ENCODE measurements at places on chromosomes 16 and 17.

GRCh38 chr17:29073520-29073919 is 30.6 kb downstream of the PIPOX start:
- H3K27ac ChIP-seq: no peak overlapping the region
- H3K27me3 ChIP-seq: no peaks in the 10 kb centered on the region
- no peak overlapping the region for H3K4me3 ChIP-seq
- no peaks in the 10 kb centered on the region for H3K4me1 ChIP-seq

- H3K36me3 ChIP-seq: no peaks in the 10 kb centered on the region
- H3K4me3 ChIP-seq: no peak overlapping the region
- peaks cover 2% of the 10 kb centered on the region for H3K4me1 ChIP-seq
- DNase-seq: no peak
Measured at GRCh38 chr16:69100071-69100691, 5.3 kb upstream of the HAS3 start.

- no peaks in the 10 kb centered on the region for H3K27me3 ChIP-seq
- no peaks in the 10 kb centered on the region for H3K36me3 ChIP-seq
- H3K4me1 ChIP-seq: peaks cover 13% of the 10 kb centered on the region
- DNase-seq: peak; percentile 41
- H3K4me3 ChIP-seq: peak within 1 kb of the TSS; percentile 96
Measured at GRCh38 chr17:732067-732901, at the start of gene TLCD3A. TSS of gene TLCD3A (plus strand) at chr17:732596. CDS start at chr17:732648, 52 bp downstream.

GRCh38 chr16:31269541-31269940 is 9.8 kb downstream of the ITGAM start:
- DNase-seq: no peak
- H3K36me3 ChIP-seq: no peaks in the 10 kb centered on the region
- H3K27me3 ChIP-seq: no peaks in the 10 kb centered on the region
- H3K4me1 ChIP-seq: no peaks in the 10 kb centered on the region
- no peak overlapping the region for H3K27ac ChIP-seq
- H3K4me3 ChIP-seq: no peak overlapping the region

DNA sequence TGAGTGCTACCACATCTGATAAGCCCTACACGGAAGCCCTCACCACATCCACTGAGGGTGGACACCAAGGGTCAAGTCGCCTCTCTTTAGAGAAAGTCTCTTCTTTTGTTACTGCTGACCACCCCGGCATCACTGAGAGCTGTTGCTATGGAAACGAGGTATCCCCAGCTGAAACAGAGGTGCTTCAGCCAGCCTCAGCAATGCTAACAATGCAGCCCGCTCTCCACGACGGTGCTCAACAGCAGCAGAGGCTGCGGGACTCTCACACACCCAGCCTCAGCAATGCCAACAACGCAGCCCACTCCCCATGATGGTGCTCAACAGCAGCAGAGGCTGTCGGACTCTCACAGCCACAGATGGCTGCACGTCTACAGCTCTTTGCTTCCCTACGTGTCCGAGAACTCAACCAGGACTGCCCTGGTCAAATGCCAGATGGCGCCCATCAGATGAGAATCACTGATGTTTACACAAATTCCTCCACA is 41.4 kb downstream of the VPS53 start:
- no peak overlapping the region for H3K4me3 ChIP-seq
- no peaks in the 10 kb centered on the region for H3K27me3 ChIP-seq
- no peak for DNase-seq
- H3K36me3 ChIP-seq: no peaks in the 10 kb centered on the region
- H3K27ac ChIP-seq: no peak overlapping the region
- H3K4me1 ChIP-seq: no peaks in the 10 kb centered on the region

DNA sequence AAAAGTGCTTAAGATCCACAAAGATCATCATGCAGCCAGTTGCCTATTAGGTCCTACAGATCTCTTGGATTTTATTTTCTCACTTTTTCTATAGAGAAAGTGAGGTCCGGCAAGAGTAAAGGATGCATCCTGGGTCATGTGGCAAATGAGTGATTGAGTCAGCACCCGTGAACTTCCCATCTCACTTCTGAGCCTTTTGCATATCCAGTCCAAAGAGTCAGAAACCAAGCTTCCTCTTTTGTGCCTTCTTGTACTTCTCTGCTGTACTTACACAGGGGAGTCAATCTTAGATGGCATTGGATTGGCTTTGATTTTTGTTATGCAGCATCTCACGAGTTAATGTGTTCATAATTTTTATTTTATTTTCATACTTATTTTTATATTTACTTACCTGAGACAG is 114.2 kb upstream of the IRX5 start:
- no peak overlapping the region for H3K27ac ChIP-seq
- no peaks in the 10 kb centered on the region for H3K27me3 ChIP-seq
- no peak overlapping the region for H3K4me3 ChIP-seq
- H3K4me1 ChIP-seq: no peaks in the 10 kb centered on the region
- no peaks in the 10 kb centered on the region for H3K36me3 ChIP-seq

DNA sequence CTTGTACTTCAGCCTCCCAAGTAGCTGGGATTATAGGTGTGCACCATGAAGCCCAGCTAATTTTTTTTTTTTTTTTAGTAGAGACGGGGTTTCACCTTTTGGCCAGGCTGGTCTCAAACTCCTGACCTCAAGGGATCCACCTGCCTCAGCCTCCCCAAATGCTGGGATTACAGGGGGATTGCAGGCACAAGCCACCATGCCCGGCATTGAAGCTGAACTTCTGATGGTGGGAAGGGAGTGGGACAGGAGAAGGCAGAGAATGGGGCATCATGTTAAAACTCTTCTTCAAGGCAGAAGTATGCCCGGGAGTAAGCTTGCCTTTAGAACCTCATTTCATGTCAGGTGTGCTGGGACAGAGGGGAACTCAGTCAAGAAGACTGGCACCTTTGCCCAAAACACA is 48.6 kb upstream of the ZFHX3 start:
- no peaks in the 10 kb centered on the region for H3K36me3 ChIP-seq
- no peak overlapping the region for H3K27ac ChIP-seq
- H3K4me1 ChIP-seq: peaks cover 33% of the 10 kb centered on the region
- H3K4me3 ChIP-seq: no peak overlapping the region
- no peaks in the 10 kb centered on the region for H3K27me3 ChIP-seq

DNA sequence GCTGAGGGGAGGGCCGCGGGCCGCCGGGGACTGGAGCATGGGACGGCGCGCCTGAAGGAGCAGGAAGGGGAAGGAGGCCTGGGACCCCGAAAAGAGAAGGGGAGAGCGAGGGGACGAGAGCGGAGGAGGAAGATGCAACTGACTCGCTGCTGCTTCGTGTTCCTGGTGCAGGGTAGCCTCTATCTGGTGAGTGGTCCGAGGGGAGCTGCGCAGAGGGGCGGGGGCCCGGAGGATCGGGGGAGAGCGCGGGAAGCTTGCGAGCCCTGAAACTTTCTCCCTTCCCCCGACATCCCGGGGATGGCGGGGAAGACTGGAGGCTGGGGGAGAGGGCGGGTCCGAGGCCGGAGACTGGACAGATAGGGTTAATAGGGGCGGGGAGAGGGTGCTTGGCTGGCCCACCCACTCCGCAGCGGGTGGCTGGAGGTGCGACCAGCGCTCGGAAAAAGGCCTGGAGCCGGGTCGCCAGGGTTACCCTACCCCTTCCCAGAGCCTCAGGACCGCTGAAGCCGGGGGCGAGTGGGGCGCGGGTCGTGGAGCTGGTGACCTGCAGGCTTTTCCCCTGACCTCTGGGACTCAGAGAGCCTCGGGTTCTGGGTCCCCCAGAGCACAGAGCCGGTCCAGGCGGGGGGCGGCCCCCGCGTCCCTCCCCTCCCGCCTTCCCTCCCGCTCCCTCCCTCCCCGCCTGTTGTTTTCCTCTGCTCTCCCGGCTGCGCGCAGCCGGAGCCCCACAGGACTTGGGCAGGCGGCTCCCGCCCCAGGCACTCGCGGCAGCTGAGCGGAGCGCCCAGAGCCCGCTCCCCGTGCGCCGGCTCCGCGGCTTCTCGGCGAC is 631 bp downstream of the NXPH3 start:
- DNase-seq: no peak
- peak overlapping the region; percentile 88 for H3K27ac ChIP-seq
- no peaks in the 10 kb centered on the region for H3K36me3 ChIP-seq
- peak overlapping the region; percentile 78 for H3K4me3 ChIP-seq
- no peaks in the 10 kb centered on the region for H3K4me1 ChIP-seq
- no peaks in the 10 kb centered on the region for H3K27me3 ChIP-seq

- no peaks in the 10 kb centered on the region for H3K36me3 ChIP-seq
- no peak overlapping the region for H3K27ac ChIP-seq
- H3K27me3 ChIP-seq: no peaks in the 10 kb centered on the region
- H3K4me3 ChIP-seq: no peak overlapping the region
- no peak for DNase-seq
Measured at GRCh38 chr17:2867441-2868424, 71.5 kb downstream of the RAP1GAP2 start.

GRCh38 chr16:54487933-54488332 is 201.3 kb upstream of the IRX3 start:
- no peak for DNase-seq
- H3K4me3 ChIP-seq: no peak overlapping the region
- no peaks in the 10 kb centered on the region for H3K27me3 ChIP-seq
- H3K4me1 ChIP-seq: no peaks in the 10 kb centered on the region
- no peaks in the 10 kb centered on the region for H3K36me3 ChIP-seq

- no peak overlapping the region for H3K27ac ChIP-seq
- no peaks in the 10 kb centered on the region for H3K27me3 ChIP-seq
- DNase-seq: no peak
- peaks cover 76% of the 10 kb centered on the region for H3K36me3 ChIP-seq
- peaks cover 26% of the 10 kb centered on the region for H3K4me1 ChIP-seq
Measured at GRCh38 chr17:3643889-3644349, 7.4 kb downstream of the CTNS start.

DNA sequence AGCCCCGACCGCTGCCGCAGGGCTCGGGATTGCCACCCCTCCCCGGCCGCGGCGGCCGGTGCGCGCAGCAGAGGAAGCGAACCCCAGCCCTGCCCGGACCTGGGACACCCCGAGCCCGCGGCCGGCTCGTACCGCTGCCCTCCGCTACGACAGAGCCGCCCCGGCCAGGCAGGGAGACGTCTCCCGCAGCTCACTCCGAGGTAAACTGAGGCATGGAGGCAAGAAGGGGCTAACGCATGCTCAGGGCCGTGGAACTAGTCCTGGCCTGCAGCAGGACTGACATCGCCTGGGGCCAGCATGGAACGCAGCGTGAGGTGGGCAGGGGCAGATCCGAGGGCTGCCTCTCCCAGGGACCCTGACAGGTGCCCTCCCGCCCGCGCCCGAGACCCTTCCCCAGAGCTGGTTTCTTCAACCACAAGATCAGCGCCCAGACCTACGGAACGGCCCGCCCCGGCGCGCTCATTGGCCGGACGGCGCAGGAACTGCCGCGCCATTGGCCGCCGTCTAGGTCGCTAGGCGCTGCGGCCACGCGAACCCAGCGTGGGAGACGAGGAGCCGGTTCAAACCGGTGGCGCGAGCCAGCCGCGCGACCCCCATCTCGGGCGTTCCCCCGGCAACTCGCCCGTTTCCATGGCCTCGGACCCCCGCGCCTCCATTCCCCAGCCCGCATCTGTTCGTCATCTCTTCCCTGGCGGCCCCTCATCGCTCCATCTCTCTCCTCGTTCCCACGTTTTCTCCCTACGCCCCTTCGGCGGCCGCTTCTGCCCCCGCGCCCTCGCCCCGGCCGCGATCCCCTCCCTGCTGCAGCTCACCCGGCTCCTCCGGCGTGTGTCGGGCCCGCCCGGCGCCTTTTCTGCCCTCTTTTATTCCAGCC is at the start of gene SLC43A2:
Gene SLC43A2, minus strand, starts transcription at position 853 of the 874 bp plus-strand sequence. CDS start 960 bp downstream, outside the sequence.
- H3K4me1 ChIP-seq: peaks cover 43% of the 10 kb centered on the region
- peak; percentile 69 for DNase-seq
- peak within 1 kb of the TSS; percentile 81 for H3K4me3 ChIP-seq
- peak within 1 kb of the TSS; percentile 88 for H3K27ac ChIP-seq
- no peaks in the 10 kb centered on the region for H3K27me3 ChIP-seq

DNA sequence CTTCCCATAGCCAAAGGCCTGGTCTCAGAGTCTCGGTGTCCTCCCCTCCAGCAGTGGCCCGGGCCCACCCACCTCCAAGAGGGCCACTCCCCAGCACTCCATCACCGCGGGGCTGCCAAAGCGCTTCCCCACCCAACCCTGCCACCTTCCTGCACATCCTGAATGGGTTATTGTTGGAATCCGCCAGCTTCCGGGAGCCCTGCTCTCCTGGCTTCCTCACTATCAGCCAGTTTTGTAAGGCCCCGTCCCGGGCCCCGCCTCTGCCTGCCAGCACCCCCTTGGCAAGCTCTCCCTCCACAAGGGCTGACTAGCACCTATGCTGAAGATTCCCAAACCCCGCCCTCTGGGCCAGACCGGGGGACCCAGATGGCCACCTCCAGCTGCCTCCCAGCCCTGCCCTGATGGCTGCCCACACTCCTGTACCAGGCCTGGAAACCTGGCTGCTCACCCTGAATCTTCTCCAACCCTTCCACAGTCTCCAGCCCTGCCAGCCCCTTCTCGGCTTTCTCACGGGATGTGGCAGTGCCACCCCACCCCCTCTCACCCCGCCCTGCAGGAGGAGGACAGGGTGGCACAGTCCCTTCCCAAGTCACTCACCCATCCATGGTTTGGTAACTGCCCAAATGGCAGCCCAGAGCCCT is 14.4 kb downstream of the MYBBP1A start:
- no peak overlapping the region for H3K27ac ChIP-seq
- no peaks in the 10 kb centered on the region for H3K27me3 ChIP-seq
- peaks cover 35% of the 10 kb centered on the region for H3K36me3 ChIP-seq
- peaks cover 22% of the 10 kb centered on the region for H3K4me1 ChIP-seq

DNA sequence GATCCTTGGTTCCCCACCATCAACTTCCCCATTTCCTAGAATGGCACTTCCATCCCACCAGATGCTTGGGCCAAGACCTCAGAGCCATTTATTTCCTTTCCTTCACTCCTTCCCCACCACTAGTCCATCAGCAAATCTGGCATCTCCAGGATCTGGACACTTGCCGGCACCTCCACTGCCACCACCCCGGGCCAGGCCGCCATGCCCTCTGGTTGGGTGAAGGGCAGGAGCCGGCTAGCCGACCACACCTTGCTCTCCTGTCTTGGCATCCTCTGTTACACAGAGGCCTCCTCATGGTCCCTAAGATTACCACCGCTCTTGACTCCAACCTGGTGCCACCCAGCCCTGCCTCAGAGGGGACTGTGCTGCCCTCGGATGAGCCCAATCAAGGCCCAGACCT is 104.5 kb downstream of the RMI2 start:
- DNase-seq: no peak
- H3K4me3 ChIP-seq: no peak overlapping the region
- H3K4me1 ChIP-seq: no peaks in the 10 kb centered on the region

- H3K27me3 ChIP-seq: no peaks in the 10 kb centered on the region
- H3K4me3 ChIP-seq: no peak overlapping the region
- DNase-seq: no peak
Measured at GRCh38 chr17:41505809-41506767, 676 bp upstream of the KRT13 start.

DNA sequence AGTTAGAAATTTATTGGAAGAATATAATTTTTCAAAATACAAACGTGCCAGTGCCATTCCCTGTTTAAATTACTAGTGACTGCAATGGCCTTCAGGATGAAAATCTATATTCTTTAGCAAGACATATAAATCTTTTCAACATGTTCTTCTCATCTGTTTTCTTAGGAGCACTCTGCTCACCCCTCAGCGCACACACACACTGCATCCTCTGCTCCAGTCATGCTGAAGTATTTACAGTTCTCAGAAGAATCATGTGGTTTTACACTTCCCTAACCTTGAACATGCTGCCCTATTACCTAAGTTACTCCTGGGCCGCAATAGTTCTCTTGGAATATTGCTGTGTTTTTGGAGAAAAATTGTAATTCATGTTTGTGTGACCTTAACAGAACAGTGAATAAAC is 820.6 kb downstream of the CDH8 start:
- no peaks in the 10 kb centered on the region for H3K4me1 ChIP-seq
- no peaks in the 10 kb centered on the region for H3K36me3 ChIP-seq
- no peak overlapping the region for H3K4me3 ChIP-seq
